ENCODE measurements at places on chromosomes 3 and 15.

DNA sequence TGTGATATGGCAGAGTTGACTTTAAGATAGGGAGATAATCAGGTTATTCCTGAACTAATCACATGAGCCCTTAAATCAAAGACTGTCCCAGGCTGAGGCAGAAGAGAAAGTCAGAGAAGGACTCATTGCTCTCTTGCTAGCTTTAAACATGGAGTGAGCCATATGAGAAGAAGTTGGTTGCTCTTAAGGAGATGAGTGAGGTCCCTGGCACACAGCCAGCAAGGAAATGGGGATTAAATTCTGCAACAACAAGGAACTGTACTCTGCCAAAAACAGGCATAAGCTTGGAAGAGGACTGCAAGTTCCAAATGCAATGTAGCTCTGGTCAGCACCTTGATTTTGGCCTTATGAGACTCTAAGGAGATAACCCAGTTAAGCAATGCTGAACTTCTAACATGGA is 457.0 kb downstream of the PLOD2 start:
- DNase-seq: no peak

GRCh38 chr3:122025296-122025695 is 3.2 kb upstream of the ILDR1 start:
- no peak for DNase-seq

DNA sequence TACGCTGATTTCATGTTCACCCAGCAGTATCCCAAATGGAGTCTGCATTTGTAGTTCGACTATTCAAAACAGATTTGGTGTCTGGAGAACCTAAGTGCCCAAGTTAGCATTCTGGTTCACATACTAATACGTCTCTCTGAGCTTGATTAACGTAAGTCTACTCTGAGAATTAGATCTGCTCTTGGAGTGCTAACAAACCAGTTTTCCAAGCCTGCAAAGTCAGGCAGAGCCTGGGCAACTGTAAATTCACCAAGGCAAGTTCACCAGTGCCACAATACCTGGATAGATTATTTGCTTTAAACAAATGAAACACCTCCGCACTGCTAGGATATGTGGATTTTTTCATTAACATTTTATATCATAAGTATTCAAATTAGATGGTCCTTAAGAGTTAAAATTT is 912.6 kb downstream of the ROBO1 start:
- DNase-seq: no peak

- DNase-seq: no peak
Measured at GRCh38 chr15:70358011-70358819, 260.5 kb upstream of the TLE3 start.

DNA sequence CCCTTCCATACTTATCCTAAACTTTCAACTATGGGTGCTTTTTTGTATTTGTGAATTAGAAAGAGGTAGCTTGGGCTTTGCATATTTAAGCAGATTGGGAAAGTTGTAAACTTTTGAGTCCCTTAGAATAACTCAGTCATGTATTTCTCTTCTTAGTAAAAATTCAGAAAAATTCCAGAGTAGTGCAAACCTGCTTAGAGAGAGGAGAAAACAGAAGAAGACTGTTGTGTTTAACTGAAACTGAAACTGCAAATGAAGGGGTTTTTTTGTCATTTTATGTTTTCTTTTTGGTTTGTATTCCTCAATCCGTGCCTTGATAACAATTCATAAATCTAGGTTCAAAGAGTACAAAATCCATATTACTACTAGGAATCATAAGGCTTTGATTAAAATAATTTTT is 31.3 kb downstream of the CD200 start:
- no peak for DNase-seq

DNA sequence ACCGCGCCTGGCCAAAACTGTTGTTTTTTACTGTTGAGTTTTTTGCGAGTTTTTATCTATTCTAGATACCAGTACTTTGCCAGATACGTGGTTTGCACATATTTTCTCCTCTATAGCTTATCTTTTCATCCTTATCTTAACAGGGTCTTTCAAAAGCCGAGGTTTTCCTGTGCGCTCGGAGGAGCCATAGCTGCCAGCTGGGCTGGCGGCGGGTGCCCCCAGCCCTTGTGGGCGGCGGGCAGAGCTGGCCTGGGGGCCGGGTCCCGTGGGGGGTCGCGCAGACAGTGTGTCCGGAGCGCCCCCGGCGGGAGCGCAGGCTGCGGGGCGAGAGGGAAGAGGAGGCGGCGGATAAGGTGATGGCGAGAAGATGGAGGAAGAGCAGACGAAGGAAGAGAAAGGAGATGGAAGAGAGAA is 11.1 kb upstream of the EIF4A2 start:
- no peak for DNase-seq

DNA sequence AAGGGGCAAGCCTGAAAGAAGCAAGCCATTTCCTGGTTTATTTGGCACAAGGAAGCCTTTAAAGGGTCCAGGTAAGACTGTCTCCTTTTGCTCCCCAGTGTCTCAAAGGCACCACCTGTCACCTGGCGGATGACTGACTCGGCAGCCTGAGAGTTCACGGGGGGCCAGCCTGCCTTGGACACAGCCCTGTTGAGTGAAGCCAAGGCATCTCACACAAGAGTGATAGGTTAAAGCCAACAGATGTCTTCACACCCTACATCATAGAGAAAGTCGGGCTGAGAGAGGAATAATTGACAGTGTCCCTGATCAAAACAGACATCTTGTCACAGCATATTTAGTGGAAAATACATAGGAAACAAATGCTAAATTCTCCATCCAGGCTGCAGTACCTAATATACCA is 28.2 kb upstream of the LIPC start:
- no peak for DNase-seq

DNA sequence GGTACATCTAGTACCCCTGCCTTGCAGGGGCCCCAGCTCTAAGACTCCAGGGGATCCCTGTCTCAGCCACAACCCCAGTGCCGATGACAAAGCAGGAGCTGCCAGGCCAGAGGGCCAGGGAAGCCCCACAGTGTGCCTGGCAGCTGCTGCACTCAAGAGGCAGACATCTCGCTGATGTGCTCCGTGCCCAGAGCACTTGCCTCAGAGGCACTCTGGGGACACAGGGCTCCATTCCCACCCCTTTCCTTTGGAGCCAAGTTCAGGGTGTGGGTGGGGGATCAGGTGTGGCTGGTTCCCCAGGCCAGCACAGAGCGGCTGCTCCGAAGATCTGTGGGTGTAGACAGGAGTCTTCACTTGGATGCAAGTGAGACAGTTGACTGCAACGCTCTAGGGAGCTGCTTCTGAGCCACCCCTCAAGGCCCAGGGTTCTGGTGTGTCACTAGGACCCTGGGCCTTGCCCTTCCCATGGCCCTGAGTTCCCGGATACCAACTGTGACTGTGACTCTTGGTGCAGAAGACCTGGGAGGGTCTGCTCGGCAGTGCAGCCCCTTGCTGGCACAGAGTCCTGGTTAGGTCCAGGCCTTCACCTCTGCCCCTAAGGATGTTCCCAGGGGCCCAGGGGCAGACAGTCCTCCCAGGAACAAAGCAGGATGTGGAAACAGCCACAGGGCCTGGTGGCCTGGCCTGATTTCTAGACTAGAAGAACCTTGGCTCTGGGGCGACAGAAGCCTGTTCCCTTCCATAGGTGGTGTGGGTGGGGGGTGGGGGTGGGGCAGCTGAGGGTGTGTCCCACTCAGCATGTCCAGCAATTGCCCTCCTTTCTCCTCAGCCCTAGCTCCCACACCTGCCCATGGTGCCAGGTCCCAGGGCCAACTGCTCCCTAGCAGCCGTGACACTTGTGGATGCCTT is 2.5 kb downstream of the NT5DC2 start:
- no peak for DNase-seq

DNA sequence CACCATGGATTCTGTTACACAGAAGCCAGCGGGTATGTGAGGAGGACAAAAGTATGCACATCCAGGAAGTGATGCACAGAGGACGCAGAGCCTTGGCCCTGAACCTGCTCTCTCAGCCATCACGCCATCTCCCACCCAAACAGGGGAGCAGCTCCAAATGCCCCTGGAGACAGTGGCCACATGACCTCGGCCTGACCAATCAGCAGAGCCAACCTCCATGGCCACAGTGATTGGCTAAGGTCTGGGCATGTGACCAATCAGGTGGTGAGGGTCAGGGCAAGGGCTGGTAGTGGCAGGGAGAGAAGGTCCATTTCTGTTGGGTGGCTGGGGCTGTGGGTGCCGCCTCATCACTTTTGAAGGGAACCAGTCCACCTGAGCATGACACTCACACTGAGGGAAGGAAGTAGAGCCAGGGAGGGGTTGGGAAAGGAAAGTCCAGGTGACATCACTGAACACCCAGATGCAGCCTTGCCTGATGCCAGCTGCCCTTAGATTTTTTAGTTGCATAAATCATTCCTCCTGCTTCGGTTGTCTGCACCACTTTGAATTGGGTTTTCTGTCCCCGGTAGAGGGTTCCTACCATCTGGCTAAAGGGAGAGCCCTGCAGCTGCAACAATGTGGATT is 70.3 kb upstream of the IQSEC1 start:
- no peak for DNase-seq

GRCh38 chr3:177429771-177430170 is 232.5 kb upstream of the TBL1XR1 start:
- no peak for DNase-seq

GRCh38 chr3:140571836-140572235 is 106.0 kb upstream of the TRIM42 start:
- DNase-seq: no peak

DNA sequence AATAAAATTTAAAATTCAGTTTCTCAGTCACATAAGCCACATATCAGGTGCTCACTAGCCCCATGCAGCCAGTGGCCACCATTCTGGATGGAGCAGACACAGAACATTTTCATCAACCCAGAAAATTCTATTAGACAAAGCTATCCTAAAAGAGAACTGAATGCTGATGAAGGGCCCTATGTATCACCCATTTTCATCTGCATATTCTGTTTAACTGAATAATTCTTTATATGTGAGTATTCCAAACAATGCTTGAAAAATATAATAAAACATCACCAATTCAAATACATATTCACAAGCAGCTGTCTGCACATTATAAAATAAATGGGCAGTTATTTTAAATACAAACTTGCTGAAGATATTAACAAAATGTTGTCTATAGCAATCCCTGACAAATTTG is 14.2 kb upstream of the CFAP44 start:
- no peak for DNase-seq

DNA sequence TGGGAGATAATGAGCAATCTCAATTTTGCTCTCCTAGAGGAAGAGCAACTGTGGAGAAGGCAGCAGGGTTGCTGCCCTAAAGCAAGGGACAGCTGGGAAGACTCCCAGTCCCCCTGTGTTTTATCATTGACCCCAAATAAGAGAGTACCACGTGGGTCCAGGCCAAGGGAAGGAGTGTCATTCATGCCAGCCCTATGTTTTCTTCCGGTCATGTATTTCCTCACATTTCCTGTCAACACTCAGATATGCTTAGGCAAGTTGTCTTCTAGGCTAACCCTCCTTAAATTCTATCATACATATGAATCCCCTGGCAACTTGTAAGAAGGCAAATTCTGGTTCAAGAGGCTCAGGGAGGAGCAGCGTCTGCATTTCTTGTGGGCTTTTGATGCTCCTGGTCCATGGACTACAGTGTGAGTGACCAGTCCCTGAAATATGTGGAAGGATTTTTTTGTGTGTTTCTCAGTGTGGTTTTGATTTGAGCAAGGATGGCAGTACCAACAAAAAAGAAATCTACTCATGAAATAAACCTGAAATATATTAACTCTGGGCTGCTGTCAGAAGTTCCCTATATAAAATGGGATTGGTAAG is 31.9 kb upstream of the RPP14 start:
- no peak for DNase-seq

DNA sequence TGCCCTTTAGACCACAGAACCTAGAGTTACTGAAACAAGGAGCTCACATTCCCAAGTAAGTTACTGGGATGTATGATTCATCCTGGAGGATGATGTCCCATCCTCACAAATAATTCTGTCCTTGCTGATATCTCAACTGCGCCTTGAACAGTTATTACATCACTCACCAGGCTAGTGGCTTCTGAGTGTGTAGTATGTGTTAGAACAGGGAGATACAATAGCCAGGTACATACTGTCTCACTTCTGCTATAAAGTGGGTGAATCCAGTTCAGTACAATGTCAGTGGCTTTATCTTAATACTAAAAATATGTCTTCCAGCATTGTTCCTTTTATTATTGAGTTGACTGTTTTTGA is 483.2 kb upstream of the FRG2C start:
- DNase-seq: no peak

DNA sequence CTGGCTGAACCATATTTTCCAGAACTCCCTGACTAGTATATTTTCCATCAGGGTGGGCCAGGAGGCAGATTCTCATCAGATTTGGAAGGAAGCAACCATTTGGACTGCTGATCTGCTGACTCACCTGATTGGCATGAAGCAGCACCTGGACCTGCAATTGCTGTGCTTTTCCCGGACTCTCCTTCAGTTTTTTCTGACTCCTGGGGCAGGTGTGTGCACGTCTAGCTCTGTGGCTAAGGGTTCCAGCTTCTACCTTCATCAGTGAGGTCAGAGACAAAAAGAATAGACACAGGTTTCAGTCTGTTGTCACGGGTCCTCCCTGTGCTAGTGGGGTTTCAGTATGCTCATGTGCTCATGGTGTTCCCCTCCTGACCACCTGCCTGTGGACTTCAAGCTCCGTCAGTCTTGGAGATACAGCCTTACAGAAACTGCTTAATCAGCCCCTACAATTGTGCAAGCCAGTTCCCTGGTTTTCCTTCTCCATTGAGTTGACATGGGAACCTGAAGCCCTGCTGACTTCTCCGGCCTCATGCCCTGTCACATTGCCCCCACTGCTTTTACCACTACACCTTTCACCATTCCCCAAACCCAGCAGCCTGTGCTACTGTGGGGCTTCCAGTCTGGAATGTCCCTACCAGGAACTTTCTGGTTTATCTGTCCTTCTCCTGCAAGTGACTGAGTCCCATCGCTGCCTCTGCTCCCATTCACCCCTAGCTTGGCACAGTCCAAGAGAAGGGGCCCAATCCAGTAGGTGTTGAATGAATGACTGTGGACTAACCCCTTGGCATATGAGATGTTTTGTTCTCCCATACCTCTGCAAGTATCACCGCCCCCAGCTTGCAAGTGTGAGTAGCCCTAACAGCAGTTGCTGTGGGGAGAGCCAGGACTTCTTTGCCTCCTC is 31.7 kb downstream of the HMCES start:
- no peak for DNase-seq

DNA sequence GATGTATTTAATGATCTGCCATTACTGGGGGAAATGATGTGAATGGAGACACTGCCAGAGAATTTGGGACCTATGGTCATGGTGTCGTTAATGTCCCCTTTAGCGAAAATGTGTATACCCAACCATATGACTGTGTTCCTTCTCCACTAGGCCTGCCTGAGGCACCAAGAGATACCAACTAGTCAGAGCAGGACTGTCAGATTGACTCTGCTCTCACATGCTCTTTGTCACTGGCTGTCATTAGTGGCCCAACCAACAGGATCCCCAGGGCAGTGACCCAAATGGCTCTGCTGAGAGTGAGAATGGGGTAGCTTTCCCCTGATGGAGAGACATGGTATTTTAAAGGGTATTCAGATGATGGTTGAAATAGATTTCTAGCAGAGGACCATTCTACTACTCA is 2.8 kb downstream of the TAGLN3 start:
- DNase-seq: no peak

GRCh38 chr3:131880948-131881347 is 153.9 kb downstream of the CPNE4 start:
- no peak for DNase-seq
